ENCODE measurements at places on chromosomes 1 and 21. TPM values are rescaled to one million over a fixed set of nuclear protein-coding genes. Genes with fewer than 3 reads are reported as not detected.

- H3K27me3 ChIP-seq = peaks cover 23% of the 10 kb centered on the region
- no peak overlapping the region for H3K4me3 ChIP-seq
- DNase-seq = no peak
- no peak overlapping the region for H3K27ac ChIP-seq
- H3K36me3 ChIP-seq = peaks cover 9% of the 10 kb centered on the region
These were observed 8.2 kb upstream of the AVPR1B start for GRCh38 chr1:206125346-206125745.

Gene S100A13
- 196 TPM for total RNA-seq

- no peak overlapping the region for H3K4me3 ChIP-seq
- no peak overlapping the region for H3K27ac ChIP-seq
- H3K4me1 ChIP-seq = no peaks in the 10 kb centered on the region
- DNase-seq = no peak
- peaks cover 33% of the 10 kb centered on the region for H3K36me3 ChIP-seq
These were observed 12.5 kb upstream of the SRM start for GRCh38 chr1:11072216-11072917.

- no peak overlapping the region for H3K27ac ChIP-seq
- peaks cover 2% of the 10 kb centered on the region for H3K4me1 ChIP-seq
- peaks cover 4% of the 10 kb centered on the region for H3K27me3 ChIP-seq
- H3K36me3 ChIP-seq = no peaks in the 10 kb centered on the region
- no peak for DNase-seq
These were observed 8.5 kb upstream of the IVL start for GRCh38 chr1:152899883-152900282.

DNA sequence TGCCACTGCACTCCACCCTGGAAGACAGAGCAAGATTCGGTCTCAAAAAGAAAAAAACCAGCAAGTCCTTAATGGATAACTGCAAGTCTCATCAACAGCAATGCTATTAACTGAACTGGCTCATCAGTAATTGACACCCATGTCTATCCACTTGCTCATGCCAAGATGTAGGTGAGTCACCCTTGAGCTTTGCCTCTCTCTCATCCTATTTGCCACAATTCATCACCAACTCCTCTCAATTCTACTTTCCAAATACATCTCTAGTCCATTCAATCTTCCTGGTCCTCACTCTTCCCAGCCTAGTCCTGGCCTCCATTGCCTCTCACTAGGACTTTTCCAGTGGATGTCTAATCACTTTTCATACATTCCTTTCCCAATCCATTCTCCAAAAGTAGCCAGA, 103.7 kb upstream of the PRMT6 start:
- no peaks in the 10 kb centered on the region for H3K36me3 ChIP-seq
- H3K27ac ChIP-seq = no peak overlapping the region
- no peak for DNase-seq
- peaks cover 6% of the 10 kb centered on the region for H3K4me1 ChIP-seq

DNA sequence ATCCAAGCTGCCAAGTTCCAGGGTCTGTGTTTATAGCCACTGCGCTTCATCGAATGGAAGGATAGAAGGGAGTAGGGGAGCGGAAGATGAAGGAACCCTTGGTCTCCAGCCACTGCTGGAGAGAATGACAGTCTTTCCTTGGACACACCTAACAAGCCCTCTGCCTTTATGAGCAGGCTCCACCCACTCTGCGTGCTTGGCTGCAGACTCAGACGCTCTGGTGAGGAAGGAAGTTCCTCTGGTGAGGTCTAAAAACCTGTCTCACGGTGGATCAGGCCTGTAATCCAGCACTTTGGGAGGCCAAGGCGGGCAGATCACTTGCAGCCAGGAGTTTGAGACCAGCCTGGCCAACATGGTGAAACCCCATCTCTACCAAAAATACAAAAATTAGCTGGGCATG, 55.4 kb downstream of the MATN1 start:
- H3K4me3 ChIP-seq = no peak overlapping the region
- peak; percentile 19 for DNase-seq
- H3K27ac ChIP-seq = peak overlapping the region; percentile 94
- H3K4me1 ChIP-seq = peaks cover 46% of the 10 kb centered on the region
- peaks cover 5% of the 10 kb centered on the region for H3K27me3 ChIP-seq

Gene ANP32E
- 67.3 TPM for total RNA-seq

GRCh38 chr1:59687081-59687480, 127.7 kb upstream of the HOOK1 start:
- no peak overlapping the region for H3K4me3 ChIP-seq
- no peaks in the 10 kb centered on the region for H3K27me3 ChIP-seq
- no peak overlapping the region for H3K27ac ChIP-seq
- no peaks in the 10 kb centered on the region for H3K36me3 ChIP-seq

GRCh38 chr1:114322734-114323133, 169.1 kb upstream of the SYT6 start:
- H3K4me1 ChIP-seq = peaks cover 49% of the 10 kb centered on the region
- H3K27me3 ChIP-seq = peaks cover 3% of the 10 kb centered on the region
- H3K36me3 ChIP-seq = no peaks in the 10 kb centered on the region
- H3K4me3 ChIP-seq = no peak overlapping the region
- H3K27ac ChIP-seq = no peak overlapping the region
- no peak for DNase-seq

DNA sequence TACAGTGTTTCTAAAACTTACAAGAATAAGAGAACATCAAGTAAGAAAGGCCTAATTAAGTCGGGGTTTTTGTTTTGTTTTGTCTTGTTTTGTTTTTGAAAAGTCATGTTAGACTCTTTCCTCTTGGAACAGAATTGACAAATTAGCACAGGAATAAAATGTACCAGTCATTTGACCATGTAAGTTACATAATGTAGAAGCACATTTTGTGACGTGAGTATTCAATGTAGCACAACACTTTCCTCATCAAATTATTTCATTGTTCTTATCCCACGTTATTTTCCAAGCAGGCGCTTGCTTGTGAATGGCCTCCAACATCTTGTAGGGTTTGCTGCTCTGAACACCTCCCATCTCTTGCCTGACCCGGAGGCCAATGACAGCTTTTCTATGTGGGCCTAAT, 34.7 kb upstream of the DNASE2B start:
- H3K4me1 ChIP-seq = peaks cover 68% of the 10 kb centered on the region
- DNase-seq = no peak
- H3K27ac ChIP-seq = no peak overlapping the region
- H3K4me3 ChIP-seq = peak overlapping the region; percentile 42

GRCh38 chr21:25691976-25692375, 42.7 kb downstream of the ATP5PF start:
- no peak for DNase-seq
- H3K36me3 ChIP-seq = no peaks in the 10 kb centered on the region
- no peak overlapping the region for H3K27ac ChIP-seq
- H3K4me3 ChIP-seq = no peak overlapping the region
- no peaks in the 10 kb centered on the region for H3K27me3 ChIP-seq

GRCh38 chr1:112027696-112028095, 38.2 kb upstream of the KCND3 start:
- H3K27me3 ChIP-seq = peaks cover 10% of the 10 kb centered on the region
- no peak overlapping the region for H3K27ac ChIP-seq
- DNase-seq = no peak
- no peaks in the 10 kb centered on the region for H3K4me1 ChIP-seq
- no peak overlapping the region for H3K4me3 ChIP-seq

Gene LRRC71
- total RNA-seq = 0.24 TPM

DNA sequence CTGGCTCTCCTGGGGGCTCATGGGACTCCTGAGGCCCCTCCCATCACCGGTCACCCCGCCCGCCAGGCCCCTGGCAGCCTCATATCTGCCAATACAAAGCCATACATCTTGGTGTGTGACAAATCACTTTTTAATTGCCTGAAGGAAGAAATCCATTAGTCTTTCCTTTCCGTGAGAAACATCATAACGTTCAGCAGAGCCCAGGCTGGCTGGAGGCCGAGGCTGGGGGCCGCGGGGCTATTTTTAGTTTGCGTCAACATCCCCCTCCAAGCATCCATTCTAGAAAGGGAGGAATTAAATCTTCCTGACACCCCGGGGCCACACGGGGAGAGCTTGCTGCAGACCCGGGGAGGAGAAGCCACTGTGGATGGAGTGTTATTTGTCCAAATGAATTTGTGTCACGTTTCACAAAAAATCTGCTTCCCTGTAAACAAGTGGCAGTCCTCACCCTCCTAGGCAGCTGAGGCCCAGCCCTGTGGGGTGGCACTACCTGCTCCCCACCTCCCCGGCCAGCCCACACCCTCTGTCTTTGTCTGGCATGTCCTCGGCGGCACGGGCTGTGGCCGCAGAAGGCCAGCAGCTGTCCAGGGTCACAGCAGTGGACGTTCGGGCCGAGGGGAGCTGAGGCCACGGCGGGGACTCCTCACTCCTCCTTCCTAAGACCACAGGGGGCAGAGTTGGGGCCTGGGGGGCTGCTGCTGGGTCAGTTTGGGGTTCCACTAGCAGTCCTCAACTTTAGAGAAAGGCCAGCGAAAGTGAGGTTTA, 236.9 kb upstream of the VAMP3 start:
- H3K36me3 ChIP-seq = peaks cover 7% of the 10 kb centered on the region
- peaks cover 27% of the 10 kb centered on the region for H3K4me1 ChIP-seq
- DNase-seq = peak; percentile 38
- H3K4me3 ChIP-seq = no peak overlapping the region

- DNase-seq = no peak
- H3K4me1 ChIP-seq = no peaks in the 10 kb centered on the region
- no peaks in the 10 kb centered on the region for H3K27me3 ChIP-seq
- no peak overlapping the region for H3K27ac ChIP-seq
- no peak overlapping the region for H3K4me3 ChIP-seq
- H3K36me3 ChIP-seq = no peaks in the 10 kb centered on the region
These were observed 1018.5 kb downstream of the ADGRL2 start for GRCh38 chr1:82819234-82819633.

- H3K4me3 ChIP-seq = no peak overlapping the region
- H3K36me3 ChIP-seq = no peaks in the 10 kb centered on the region
- H3K27ac ChIP-seq = no peak overlapping the region
These were observed 675.1 kb upstream of the CXADR start for GRCh38 chr21:16837721-16838120.

DNA sequence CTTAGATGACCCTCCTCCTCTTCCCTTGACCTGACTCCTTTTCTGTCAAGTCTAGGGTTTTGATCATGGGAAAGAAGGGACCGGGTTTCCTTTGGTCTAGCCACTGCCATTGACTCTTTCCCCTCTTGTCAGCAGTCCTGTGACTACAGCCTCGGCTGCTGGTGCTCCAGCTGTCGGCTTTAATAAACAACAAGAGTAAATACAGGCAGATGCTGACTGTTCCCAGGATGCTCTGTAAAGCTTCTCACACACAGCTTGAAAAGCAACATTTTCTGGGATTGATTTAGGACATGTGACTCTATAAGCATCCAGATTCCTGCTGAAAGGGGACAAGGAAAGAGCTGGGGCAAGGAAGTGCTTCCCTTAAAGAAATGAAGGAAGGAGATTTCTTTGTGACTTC, 53.5 kb upstream of the CTTNBP2NL start:
- H3K27me3 ChIP-seq = peaks cover 34% of the 10 kb centered on the region
- no peaks in the 10 kb centered on the region for H3K4me1 ChIP-seq

Gene RGSL1
- total RNA-seq = not detected

Gene SAMD13
- 0.45 TPM for total RNA-seq

DNA sequence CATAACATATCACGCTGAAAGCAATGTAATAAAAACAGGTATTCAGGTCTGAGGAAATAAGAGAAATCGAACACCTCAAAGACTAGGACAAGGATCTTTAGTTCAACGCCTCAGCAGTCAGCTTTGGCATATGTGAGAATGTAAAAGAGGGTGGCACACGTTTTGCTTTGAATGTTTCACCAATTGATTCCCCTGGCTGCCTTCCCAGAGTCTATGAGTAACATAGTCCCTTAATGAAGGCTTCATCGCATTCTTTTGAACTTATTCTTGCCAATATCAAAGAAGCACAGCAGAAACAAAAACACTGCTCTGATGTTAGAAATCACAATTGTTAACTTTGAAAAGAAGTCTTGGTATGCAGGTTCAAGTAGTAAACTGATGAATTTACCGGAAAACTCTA, 764.8 kb downstream of the ADGRL2 start:
- no peaks in the 10 kb centered on the region for H3K36me3 ChIP-seq
- H3K27me3 ChIP-seq = no peaks in the 10 kb centered on the region
- no peak overlapping the region for H3K4me3 ChIP-seq
- no peak for DNase-seq
- no peaks in the 10 kb centered on the region for H3K4me1 ChIP-seq

DNA sequence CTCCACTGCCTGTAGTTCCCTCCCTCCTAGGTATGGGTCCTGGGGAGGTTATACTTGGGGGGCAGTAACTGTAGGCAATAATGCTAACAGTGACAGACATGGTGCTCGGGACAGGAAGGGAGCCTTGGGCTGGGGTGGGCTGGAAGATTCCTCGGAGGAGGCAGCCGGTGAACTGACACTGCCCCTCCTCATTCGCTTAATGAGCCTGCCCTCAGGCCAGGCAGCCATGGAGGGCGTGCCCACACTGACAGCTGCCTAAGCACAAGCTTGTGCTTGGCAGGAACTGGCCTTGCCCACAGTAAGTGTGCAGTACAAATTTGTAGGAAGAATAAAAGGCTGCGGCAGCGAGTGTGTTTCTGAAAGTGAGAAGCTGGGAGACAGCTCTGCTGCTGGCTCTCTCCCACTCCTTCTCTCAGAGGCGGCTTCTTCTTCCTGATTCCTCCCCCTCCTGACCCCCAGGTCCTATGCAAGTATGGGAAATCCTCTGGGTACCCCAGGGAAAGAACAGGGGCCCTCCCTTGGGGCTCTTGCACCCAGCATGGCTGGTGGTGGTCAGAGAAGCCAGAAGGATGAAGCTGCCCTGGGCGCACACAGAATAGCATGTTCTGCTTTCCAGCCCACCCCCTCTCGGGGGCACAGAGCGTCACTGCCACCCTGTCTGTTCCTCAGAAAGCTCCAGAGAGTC, 23.6 kb downstream of the OPTC start:
- H3K4me3 ChIP-seq = no peak overlapping the region
- no peak overlapping the region for H3K27ac ChIP-seq
- H3K27me3 ChIP-seq = peaks cover 1% of the 10 kb centered on the region
- H3K36me3 ChIP-seq = peaks cover 4% of the 10 kb centered on the region

GRCh38 chr1:5844442-5844841, 147.8 kb downstream of the NPHP4 start:
- H3K36me3 ChIP-seq = no peaks in the 10 kb centered on the region
- no peak for DNase-seq
- H3K27ac ChIP-seq = no peak overlapping the region
- H3K4me3 ChIP-seq = no peak overlapping the region

- H3K36me3 ChIP-seq = peaks cover 58% of the 10 kb centered on the region
- peaks cover 77% of the 10 kb centered on the region for H3K4me1 ChIP-seq
- peak overlapping the region; percentile 91 for H3K27ac ChIP-seq
- H3K4me3 ChIP-seq = peak overlapping the region; percentile 55
- DNase-seq = peak; percentile 73
- H3K27me3 ChIP-seq = peaks cover 2% of the 10 kb centered on the region
These were observed 29.5 kb downstream of the CAPN2 start for GRCh38 chr1:223741861-223742260.

- no peaks in the 10 kb centered on the region for H3K27me3 ChIP-seq
- no peak overlapping the region for H3K27ac ChIP-seq
- peaks cover 13% of the 10 kb centered on the region for H3K36me3 ChIP-seq
- H3K4me3 ChIP-seq = no peak overlapping the region
- peaks cover 39% of the 10 kb centered on the region for H3K4me1 ChIP-seq
These were observed 46.7 kb upstream of the SSX2IP start for GRCh38 chr1:84736944-84737343.

GRCh38 chr1:158283965-158284364, 5.8 kb upstream of the CD1C start:
- H3K27ac ChIP-seq = no peak overlapping the region
- no peaks in the 10 kb centered on the region for H3K4me1 ChIP-seq
- DNase-seq = no peak
- H3K36me3 ChIP-seq = no peaks in the 10 kb centered on the region

- H3K4me3 ChIP-seq = no peak overlapping the region
- H3K27me3 ChIP-seq = no peaks in the 10 kb centered on the region
- DNase-seq = no peak
- no peak overlapping the region for H3K27ac ChIP-seq
These were observed 41.1 kb downstream of the MTR start for GRCh38 chr1:236836157-236836556.

Measured in HFFc6 (cell line).